ENCODE measurements at places on chromosomes 7 and 10.

DNA sequence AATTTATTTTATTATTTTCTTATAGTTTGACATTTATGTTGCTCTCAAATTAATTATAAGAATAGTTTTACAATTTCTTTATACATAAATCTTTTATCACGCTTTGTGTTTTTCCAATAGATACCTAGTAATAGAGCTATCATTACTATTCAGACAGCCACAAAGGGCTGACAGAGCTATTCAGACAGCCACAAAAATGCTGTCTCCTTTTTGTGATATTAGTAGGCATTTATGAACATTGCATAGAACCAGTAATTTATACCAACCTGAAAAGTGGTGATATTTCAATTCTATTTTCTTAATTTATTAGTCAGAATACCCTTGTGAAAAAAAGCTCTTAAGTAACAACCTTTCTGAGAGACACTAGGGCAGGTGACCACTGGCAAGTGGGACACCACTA is 34.2 kb upstream of the IGFBP3 start:
- DNase-seq, result no peak

- no peak for DNase-seq
These were observed 34.9 kb downstream of the IL15RA start for GRCh38 chr10:5942474-5942873.

DNA sequence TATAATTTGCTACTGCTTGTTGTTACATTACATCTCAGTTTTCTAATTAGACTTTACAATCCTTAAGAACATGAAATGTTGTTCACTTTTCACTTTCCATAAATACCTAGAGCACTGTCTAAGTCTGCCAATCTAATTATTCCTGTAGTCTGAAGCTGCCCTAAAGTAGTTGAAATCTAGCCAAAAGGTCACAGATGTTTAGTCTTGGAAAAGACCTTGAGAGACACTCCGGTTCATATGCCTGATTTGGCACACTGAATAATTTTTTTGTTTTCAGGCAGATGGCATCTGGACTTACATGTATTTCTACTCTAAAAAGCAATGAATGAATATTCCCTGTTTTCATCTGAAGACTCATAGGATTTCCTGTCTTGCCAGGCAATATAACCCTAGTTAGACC is 359.1 kb downstream of the ANKRD7 start:
- DNase-seq, result no peak

- no peak for DNase-seq
These were observed 115.5 kb downstream of the SMURF1 start for GRCh38 chr7:99028261-99028973.

- peak; percentile 60 for DNase-seq
These were observed 563 bp upstream of the JMJD1C start for GRCh38 chr10:63466144-63466935.

DNA sequence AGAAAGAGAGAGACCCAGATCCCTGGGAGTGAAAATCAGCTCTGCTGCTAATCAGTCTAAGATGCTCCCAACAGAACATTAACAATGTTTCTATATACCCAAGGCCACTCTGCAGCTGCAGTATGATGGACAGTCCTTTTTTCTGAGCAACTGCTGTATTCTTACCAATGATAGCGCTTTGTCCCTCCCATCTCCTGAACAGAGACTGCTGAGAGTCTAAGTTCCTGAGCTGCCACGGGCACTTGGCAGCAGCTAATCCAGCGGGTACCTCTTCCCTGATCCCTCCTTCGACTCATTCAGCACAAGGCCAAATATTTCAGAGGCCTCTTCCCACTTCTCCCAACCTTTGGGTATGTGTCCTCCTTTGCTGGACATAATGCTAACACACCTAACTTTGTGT is 7.7 kb downstream of the CPVL start:
- no peak for DNase-seq

GRCh38 chr7:69208276-69208675 is 390.0 kb upstream of the AUTS2 start:
- DNase-seq, result no peak

GRCh38 chr7:150986099-150986512 is 4.7 kb upstream of the NOS3 start:
- peak; percentile 73 for DNase-seq

DNA sequence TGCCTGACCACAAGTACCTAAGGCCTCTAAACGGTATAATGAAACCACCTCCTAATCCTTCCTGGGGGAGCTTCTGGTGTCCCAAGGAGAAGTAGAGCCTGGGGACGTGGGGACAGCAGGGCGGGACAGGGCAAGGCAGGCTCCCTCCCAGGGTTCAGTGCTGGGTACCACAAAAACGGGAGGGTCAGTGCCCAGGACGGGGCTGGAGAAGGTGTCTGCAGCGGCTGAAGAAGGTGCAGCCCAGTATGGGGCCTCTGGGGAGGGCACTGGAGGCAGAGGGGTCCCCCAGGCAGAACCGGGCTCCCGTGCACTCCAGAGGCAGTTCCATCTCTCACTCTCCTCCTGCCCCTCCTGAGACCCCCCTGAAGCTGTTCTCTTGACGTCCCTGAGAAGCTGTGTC is 46.2 kb downstream of the DPYSL4 start:
- no peak for DNase-seq

DNA sequence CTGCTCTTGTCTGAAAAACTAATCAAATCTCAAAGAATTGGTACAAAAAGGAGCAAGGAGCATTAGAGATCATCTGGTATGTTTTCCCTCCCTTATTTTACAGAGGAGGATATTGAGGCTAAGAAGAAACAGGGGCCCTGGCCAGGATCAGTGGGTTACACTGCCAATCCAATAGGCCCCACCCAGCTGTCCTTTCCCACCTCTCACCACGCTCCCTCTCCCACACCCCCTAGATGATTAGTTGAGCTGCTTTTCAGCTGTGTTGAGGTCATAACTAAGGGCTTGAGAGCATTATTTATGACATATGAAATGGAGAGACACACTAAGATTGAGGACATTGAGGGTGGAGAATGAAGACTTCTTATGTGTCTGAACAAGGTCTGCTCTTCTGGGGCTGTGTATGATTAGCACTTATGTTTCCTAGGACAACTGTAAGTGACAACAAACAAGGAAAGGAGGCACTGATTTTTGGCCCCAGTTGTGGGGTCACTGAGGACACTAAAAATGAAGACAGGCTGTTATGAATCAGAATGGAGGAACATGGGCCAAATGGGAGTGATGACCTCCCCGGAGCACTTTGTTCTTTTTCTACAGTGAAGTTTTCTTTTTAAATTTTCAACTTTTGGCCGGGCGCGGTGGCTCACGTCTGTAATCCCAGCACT is 26.5 kb downstream of the VWA2 start:
- DNase-seq, result no peak

- DNase-seq, result no peak
These were observed 493.1 kb downstream of the XPNPEP1 start for GRCh38 chr10:109430043-109430760.

GRCh38 chr10:124521429-124521871 is 59.8 kb downstream of the LHPP start:
- no peak for DNase-seq

DNA sequence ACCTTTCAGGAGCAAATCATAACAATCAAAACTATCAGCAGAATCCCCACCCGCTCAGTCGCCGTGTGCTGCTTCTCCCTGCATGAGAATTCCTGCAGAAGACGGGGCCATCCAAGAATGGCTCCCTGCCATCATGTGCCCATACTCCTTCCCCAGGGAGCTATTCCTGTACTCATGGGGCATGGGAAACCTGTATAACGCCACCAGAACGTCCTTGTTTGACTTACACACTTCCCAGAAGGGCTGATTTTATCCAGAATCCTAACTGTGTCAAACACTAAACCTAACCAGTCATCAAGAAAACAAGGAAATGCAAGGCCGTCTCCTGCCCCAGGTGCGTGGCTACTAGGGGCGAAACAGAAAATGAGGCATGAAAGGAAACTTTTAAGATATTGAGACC is 16.0 kb downstream of the DIP2C start:
- no peak for DNase-seq
